ENCODE measurements at places on chromosomes 11 and 22. TPM values are rescaled to one million over a fixed set of nuclear protein-coding genes. Genes with fewer than 3 reads are reported as not detected.

The LRRC4C gene
- total RNA-seq = 0.67 TPM

The FIBIN gene
- total RNA-seq = 8.7 TPM

The C11orf65 gene
- total RNA-seq = 0.96 TPM

The GRM5 gene
- not detected for total RNA-seq

The ATL3 gene
- total RNA-seq = 10.4 TPM

The OMP gene
- total RNA-seq = not detected

DNA sequence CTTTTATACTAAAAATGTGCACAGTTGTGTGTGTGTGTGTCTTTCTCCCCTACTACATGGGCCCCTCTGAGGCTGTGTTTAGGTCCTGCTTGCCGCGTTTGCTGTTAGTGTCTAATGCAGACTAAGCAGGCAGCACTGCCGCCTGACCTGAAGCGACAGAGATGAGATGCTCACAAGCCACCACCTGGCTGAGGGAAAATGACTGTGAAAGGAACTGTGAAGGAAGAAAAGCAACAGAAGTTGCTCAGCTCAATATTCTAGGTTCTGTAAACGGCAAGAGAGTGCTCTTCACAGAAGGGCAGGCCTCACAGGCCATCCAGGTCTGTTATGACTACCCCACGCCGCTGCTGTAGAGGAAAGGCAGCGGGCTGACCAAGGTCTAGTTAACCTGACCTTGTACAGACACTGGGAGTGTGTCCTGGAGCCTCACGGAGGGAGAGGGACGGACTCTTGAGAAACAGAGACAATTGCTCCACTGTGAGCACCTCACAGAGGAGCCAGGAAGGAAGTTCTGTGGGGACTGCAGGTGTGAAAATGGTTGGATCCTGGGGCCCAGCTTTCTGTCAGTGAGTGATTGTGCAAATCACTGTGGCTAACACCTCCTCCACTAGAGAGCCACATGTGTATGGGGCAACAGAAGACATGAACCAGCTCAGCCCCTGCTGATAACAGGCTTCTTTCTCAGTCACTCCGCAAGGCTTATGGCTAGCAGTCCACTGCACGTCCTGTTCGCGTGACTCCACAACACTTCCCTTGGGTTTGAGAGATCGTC is 31.3 kb upstream of the YPEL1 start:
- DNase-seq = no peak

GRCh38 chr11:62958547-62959421 is 26.0 kb downstream of the SLC22A6 start:
- no peak for DNase-seq

GRCh38 chr11:36395978-36396736 is 100.1 kb downstream of the PRR5L start:
- no peak for DNase-seq

GRCh38 chr11:72070491-72070890 is 9.9 kb downstream of the NUMA1 start:
- DNase-seq = no peak

- no peak for DNase-seq
Measured at GRCh38 chr11:26623076-26623659, 51.1 kb upstream of the MUC15 start.

DNA sequence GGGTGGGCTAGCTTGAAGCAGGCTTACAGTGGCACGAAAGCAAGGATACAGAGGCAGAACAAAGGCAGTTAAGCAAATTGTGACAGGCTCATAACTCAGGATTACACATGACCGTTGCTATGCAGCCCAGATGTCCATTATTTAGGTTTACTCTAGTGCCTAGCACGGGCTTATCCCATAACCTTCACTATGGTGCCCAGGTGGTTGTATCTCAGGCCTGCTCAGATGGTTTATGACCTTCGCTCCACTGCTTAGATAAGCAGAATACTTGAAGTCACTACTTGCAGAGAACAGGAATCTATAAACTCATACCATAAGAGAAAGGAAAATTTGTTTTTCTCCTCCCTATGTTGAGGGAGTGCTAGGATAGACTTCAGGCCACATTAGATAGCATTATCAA is 9.0 kb downstream of the OR6M1 start:
- no peak for DNase-seq

- no peak for DNase-seq
Measured at GRCh38 chr22:47449508-47450270, 687.2 kb downstream of the TBC1D22A start.

DNA sequence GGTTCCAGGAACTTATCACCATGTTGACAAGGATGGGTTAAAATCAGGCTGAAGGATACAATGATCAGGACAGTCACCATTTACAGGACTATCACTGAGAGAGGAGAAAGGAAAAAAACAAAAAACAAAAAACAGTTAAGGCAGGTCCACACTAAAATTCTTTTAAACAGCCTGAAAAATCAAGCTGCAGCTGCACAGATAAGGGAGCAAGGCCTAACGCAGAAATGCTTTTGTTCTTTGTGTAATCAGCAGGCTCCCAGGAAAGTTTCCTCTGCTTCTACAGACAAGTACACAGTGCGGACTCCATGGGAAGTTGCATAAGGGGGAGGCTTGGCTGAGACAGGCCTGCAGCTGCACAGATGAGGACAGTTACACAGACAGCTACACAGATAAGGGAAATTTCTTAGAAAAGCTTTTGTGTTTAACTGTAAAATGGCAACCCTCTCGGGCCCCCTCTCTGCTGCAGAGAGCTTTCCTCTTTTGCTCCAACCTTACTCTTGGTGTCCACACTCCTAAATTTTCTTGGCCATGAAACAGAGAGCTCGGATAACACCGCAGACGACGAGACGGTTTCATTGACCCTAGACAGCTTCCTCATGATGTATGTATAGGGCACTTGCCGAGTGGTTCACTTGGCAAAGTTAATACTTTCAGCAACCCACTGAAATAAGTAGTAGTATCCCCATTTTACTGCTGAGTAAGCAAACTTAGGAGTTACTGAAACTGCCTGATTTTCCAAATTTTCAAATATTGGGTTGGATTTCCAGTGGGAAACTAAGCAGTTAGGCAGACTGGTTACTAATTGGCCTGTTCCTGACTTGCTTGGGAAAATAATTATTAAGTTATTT is 45.5 kb downstream of the PIWIL3 start:
- no peak for DNase-seq

- no peak for DNase-seq
Measured at GRCh38 chr22:44098021-44098739, 74.1 kb downstream of the PARVB start.

DNA sequence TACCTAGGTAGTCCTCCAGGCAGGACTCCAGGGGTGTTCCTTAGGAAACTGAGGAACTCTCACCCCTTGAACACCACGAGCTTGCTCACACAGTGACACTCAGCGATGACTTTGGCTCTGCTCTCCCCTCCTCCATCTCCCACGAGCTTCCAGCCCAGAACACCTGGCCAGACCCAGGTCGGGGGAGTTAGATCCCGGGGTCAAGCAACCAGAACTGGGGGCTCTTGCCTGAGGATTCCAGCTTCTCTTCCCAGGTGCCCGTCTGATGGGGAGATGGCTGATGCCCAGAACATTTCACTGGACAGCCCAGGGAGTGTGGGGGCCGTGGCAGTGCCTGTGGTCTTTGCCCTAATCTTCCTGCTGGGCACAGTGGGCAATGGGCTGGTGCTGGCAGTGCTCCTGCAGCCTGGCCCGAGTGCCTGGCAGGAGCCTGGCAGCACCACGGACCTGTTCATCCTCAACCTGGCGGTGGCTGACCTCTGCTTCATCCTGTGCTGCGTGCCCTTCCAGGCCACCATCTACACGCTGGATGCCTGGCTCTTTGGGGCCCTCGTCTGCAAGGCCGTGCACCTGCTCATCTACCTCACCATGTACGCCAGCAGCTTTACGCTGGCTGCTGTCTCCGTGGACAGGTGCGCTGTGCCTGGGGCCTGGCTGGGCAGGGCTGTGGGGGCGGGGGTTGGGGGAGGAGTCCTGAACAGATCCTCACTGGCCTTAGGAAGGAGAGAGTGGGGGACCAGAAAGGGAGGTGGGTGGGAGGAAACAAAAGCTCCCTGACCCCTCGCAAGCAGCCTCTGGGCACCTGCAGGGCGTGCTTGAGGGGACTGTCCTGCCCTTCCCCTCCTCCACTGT is at the start of gene GALR3:
GALR3 (plus strand) TSS at position 249 of the 852 bp plus-strand sequence; CDS start at position 274, 25 bp downstream.
- no peak for DNase-seq

- DNase-seq = no peak
Measured at GRCh38 chr11:7969756-7970646, 4.8 kb upstream of the NLRP10 start.

DNA sequence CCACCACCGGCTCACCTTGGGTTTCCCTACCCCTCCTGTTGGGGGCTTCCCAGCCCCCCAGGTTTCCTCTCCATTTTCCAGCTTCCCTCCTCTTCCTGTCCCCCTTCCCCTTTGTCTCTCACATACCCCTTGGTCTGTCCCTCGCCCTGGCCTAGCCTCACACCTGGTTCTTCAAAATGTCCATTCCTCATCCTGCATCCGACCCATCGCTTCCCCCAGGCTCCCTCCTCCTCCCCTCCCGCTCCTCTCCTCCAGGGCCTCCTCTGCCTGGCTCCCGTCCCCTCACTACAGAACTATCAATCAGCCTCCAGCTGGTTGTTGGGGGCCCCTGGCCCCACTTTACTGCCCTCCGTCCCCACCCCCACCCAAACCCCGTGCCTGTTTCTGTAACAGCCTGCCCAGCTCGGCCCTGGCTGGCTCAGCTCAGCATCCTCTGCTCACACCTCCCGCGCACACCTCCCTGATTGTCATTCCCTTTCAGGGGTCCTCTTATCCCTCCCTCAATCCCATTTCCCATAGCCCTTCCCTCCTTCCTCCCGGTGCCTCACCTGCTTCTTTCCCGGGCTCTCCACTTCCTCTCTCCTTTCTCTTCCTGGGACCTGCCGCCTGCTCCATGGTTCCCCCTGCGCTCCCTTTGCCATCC is 1.2 kb downstream of the CNIH2 start:
- no peak for DNase-seq

DNA sequence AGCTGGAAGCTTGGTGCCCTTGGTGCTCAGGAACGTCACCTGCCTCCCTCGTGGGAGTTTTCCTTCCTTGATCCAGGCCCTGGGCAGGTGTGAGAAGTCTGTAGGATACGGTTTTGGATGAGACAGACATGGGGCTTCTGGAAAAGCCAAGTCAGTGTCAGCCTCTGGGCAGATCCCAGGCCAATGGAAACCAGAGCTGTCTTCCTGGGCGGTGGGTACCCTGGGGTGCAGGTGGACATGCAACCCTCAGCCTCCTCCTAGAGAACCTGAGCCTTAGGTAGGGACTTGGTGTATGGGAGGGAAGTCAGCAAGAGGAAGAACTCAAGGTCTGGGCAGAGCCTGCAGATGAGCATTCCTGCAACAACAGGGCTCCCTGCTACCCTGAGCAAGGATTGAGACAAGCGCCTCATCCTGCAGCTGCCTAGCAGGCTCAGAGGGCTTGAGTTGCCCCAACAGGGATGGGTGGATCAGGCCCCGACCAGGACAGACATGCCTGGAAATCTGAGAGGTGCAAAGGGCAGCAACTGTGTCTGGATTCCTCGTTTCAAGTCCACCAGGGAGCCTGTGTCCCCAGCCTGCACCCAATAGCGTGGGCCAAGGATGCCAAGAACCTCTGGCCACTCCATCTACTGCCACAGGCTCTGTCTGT is 37.6 kb upstream of the SYT13 start:
- DNase-seq = no peak

DNA sequence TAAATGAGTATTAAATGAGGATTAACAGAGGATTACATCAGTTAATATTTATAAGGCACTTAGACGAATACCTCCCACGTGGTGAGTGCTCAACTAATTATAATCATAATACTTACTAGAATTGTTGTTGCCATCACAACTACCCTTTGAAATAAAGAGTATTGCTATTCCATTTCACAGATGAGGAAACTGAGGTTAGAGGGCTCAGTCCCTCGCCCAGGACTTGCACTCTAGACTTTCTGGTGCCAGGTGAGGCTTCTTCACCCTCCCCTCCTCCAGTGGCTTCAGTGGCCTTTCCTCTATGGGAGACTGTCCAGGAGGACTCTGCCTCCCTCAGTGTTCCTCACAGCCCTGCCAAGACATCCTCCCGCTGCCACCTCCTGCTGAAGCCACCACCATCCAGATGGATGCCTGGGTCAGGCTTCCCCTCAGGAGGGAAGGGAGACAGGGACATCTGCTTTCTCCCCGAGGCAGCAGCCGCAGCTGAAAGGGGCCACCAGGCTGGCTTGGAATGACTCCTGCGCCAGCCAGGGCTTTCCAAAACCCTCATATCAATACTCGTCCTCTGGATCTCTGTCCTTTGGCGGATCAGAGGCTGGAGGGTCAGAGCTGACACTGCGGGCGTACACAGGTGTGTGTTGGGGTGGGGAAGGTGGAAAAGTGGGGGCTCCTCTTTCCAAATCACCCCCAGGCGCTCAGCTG is 580.1 kb downstream of the BUD13 start:
- DNase-seq = no peak

DNA sequence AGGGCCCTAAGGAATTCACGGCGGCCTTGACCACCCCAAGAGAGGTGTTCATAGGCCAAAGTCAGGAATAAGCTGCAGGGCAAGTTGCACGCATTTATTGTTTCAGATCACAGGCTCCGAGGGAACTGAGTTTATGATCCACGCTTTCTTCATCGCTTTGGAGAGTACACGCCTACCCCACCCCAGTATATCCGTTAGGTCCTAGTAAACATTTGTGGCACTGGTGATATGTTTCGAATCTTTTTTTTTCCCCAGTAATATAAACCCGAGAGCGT is 805 bp downstream of the GANAB start:
- DNase-seq = no peak

DNA sequence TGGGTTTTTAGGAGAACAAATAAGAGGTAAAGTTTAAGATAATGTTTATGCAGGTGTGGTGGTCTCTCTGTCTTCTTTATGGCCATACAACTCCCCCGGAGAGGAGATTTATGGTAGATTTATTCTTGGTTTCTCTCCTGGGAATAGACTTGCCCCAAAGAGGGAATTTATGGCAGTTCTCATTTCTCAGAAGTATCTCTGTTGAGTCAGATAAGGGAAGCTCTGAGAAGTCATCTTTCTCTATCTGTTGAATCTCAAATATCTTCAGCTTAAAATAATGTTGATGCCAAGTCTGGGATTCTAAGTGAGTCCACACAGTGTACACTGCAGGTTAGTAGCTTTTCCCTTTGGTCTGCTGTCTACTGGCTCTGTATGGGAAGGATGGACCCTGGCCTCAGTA is 276.4 kb upstream of the PLET1 start:
- no peak for DNase-seq

GRCh38 chr22:21726650-21727049 is 8.9 kb downstream of the YPEL1 start:
- DNase-seq = no peak

GRCh38 chr11:61966734-61967115 is 709 bp downstream of the FTH1 start:
- DNase-seq = no peak

All from heart left ventricle (tissue), 16 donors.